CD8-positive, alpha-beta memory T cell (primary cell): ENCODE measurements at places on chromosomes 12 and 14. TPM values are rescaled to one million over a fixed set of nuclear protein-coding genes. Genes with fewer than 3 reads are reported as not detected.

OAS2 gene
- 46.6 TPM for total RNA-seq

TSPAN19 gene
- not detected for total RNA-seq

RAB21 gene
- 100 TPM for total RNA-seq

DPPA3 gene
- total RNA-seq = not detected

- H3K36me3 ChIP-seq = no peaks in the 10 kb centered on the region
- DNase-seq = no peak
- H3K27ac ChIP-seq = no peak overlapping the region
- peaks cover 6% of the 10 kb centered on the region for H3K4me1 ChIP-seq
These were observed 23.2 kb downstream of the CFL2 start for GRCh38 chr14:34691206-34691605.

- H3K4me1 ChIP-seq = no peaks in the 10 kb centered on the region
- H3K27ac ChIP-seq = no peak overlapping the region
- H3K27me3 ChIP-seq = no peaks in the 10 kb centered on the region
- H3K36me3 ChIP-seq = no peaks in the 10 kb centered on the region
- DNase-seq = no peak
These were observed 105.8 kb downstream of the C12orf50 start for GRCh38 chr12:87923361-87923760.

- no peak for DNase-seq
- H3K27me3 ChIP-seq = no peaks in the 10 kb centered on the region
- no peaks in the 10 kb centered on the region for H3K36me3 ChIP-seq
These were observed 173.4 kb upstream of the PZP start for GRCh38 chr12:9381619-9382018.

GRCh38 chr14:37285220-37285619 lies 87.5 kb downstream of the MIPOL1 start:
- H3K36me3 ChIP-seq = no peaks in the 10 kb centered on the region
- H3K27me3 ChIP-seq = no peaks in the 10 kb centered on the region
- no peak overlapping the region for H3K27ac ChIP-seq
- H3K4me1 ChIP-seq = no peaks in the 10 kb centered on the region

GRCh38 chr14:97185186-97185585 lies 388.0 kb downstream of the VRK1 start:
- no peaks in the 10 kb centered on the region for H3K4me1 ChIP-seq
- no peak overlapping the region for H3K27ac ChIP-seq
- H3K36me3 ChIP-seq = no peaks in the 10 kb centered on the region
- no peak for DNase-seq

DNA sequence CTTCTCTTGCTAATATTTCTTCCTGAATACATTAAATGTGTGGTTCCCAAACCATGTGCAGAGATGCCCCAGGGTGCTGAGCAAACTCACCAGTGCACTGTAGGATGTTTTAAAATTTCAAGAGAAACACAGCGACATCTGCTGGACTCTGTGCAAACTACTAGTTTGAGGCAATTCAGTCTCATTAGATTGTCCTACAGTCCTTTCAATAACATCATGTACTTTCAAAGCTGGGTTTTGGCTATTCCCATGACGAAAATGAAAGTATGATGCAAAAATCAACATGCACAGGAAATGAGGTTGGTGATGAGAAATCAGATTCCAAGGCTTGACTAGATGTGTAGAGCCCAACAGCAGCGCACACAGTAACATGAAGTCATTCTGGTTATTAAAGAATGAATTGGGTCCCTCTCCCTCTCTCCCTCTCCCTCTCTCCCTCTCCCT lies 66.3 kb downstream of the CLIP1 start:
- no peaks in the 10 kb centered on the region for H3K27me3 ChIP-seq
- peak; percentile 32 for DNase-seq
- H3K36me3 ChIP-seq = peaks cover 14% of the 10 kb centered on the region
- no peaks in the 10 kb centered on the region for H3K4me1 ChIP-seq
- H3K27ac ChIP-seq = no peak overlapping the region

- H3K27me3 ChIP-seq = no peaks in the 10 kb centered on the region
- DNase-seq = no peak
- no peaks in the 10 kb centered on the region for H3K4me1 ChIP-seq
- no peak overlapping the region for H3K27ac ChIP-seq
- H3K4me3 ChIP-seq = no peak overlapping the region
These were observed 265.5 kb downstream of the ZFP36L1 start for GRCh38 chr14:68527329-68527851.

- DNase-seq = no peak
- H3K27ac ChIP-seq = no peak overlapping the region
- H3K36me3 ChIP-seq = no peaks in the 10 kb centered on the region
- no peaks in the 10 kb centered on the region for H3K27me3 ChIP-seq
- H3K4me1 ChIP-seq = no peaks in the 10 kb centered on the region
- H3K4me3 ChIP-seq = no peak overlapping the region
These were observed 1005.8 kb downstream of the TRHDE start for GRCh38 chr12:73277971-73278370.

GRCh38 chr12:63090716-63091115 lies 60.3 kb downstream of the AVPR1A start:
- H3K36me3 ChIP-seq = no peaks in the 10 kb centered on the region
- no peak overlapping the region for H3K4me3 ChIP-seq
- no peaks in the 10 kb centered on the region for H3K4me1 ChIP-seq
- DNase-seq = no peak
- H3K27ac ChIP-seq = no peak overlapping the region

DNA sequence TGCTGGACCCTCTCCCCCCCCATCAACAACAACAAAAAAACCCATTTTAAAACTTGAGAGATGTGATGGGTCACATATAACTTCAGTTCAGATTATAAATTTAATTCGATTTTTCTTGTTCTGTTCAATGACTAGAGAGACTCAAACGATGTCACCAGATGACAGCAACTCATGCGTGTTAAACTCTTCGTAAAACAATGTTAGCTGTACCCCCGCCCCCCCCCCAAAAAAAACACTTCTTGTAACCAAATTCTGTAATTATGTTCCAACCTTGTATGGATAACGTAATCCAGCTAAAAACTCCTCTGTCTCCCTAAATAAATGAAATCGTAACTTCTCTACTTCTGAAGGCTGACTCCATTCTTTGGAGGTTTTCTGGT lies 614 bp upstream of the NACA start:
- H3K4me3 ChIP-seq = peak overlapping the region; percentile 96
- DNase-seq = no peak
- peaks cover 43% of the 10 kb centered on the region for H3K4me1 ChIP-seq
- H3K27me3 ChIP-seq = no peaks in the 10 kb centered on the region
- peak overlapping the region; percentile 79 for H3K27ac ChIP-seq

DNA sequence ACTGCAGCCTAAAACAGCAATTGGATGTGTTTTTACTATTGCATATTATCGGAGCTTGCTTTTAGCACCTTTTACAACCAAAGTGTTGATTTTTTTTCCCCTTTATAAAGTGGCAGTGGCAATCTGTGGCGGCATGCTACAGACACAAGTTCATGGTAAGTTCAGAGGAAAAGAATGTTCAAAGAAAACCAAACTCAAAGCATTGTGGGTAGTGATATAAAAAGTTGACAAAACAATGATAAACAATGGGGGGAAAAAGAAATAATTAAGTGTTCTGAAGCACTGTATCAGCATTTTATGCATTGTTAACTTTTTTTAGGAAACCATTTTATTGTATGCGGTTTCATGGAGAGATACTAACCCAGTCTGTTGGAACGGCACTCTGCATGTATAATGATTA lies 492.0 kb upstream of the SOX5 start:
- H3K4me1 ChIP-seq = no peaks in the 10 kb centered on the region
- H3K4me3 ChIP-seq = no peak overlapping the region
- DNase-seq = no peak

GRCh38 chr12:27243804-27244688 lies at the start of gene STK38L:
STK38L (plus strand) TSS chr12:27244286; CDS start chr12:27297721, 53,435 bp downstream.
- peaks cover 20% of the 10 kb centered on the region for H3K4me1 ChIP-seq
- peak; percentile 98 for DNase-seq
- peak within 1 kb of the TSS; percentile 59 for H3K4me3 ChIP-seq
- peak within 1 kb of the TSS; percentile 75 for H3K27ac ChIP-seq
- H3K27me3 ChIP-seq = no peaks in the 10 kb centered on the region

DNA sequence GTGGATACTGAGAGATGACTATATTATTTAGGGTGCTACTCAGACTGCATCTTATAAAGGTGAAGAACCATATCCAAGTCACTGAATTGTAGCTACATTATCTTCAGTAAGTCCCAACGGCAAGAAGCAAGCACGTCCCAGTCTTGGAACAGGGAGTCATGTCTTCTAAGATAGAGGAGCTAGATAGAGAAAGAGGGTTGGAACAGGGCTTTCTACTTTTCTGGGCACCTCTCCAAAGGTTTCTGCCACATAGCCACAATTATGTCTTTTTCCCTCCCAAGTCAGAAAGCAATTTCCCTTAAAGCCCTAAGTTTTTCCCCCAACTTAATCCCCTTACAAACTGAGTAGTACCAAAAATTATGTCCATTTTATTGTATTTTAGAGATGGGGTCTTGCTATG lies 22.4 kb downstream of the MAPK1IP1L start:
- H3K27me3 ChIP-seq = no peaks in the 10 kb centered on the region
- DNase-seq = no peak
- H3K36me3 ChIP-seq = no peaks in the 10 kb centered on the region
- peaks cover 13% of the 10 kb centered on the region for H3K4me1 ChIP-seq
- no peak overlapping the region for H3K27ac ChIP-seq
